Activated T-cell treated with anti-CD3 and anti-CD28 coated beads, Interleukin-2, amount 50 U/mL, for 4 hours (primary cell): ENCODE measurements at places on chromosomes 1 and 21.

- no peak for DNase-seq
Observed at GRCh38 chr1:71921204-71921603, 361.1 kb downstream of the NEGR1 start.

- no peak for DNase-seq
Observed at GRCh38 chr1:77406661-77407060, 124.8 kb downstream of the AK5 start.

- DNase-seq, result no peak
Observed at GRCh38 chr1:156124557-156125483, 10.3 kb downstream of the LMNA start.

DNA sequence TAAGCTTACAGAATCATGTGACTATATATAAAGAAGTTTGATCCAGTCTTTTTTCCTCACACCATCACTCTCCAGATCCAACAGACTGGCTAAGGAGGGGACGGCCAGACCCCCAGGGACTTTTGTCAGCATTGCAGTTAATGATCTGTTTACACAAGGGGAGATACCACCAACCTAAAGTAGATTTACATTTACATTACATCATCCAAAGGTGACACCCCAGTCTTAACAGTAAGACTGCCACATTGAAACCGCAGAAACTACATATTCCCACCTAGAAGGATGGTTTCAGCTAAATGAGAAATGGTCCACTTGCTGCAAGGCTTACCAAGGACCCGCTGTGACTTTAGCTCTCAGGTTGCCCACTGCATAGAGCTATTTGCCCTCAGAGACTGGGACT, 3.4 kb downstream of the RCAN1 start:
- no peak for DNase-seq

DNA sequence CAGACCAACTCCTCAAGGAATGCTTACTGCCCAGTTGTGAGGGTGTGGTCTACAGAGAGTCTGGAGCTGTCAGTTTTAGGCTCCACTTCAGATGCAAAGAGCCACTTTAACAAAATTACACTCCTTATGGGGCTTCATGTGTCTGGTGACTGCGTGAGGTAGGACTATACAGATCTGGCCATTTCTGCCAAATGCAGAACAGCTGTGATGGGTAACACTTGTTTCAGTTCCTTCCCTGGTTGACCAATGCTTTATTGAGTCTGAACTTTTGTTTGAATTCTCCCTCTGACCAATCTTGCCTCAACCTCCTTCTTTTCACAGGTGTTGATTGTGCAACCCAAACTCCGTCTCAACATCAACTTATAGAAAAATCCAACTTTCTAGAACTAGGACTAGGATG, 181.2 kb downstream of the OMA1 start:
- DNase-seq, result no peak

- no peak for DNase-seq
Observed at GRCh38 chr1:95230256-95230655, 3.8 kb upstream of the RWDD3 start.

GRCh38 chr1:225480825-225481434, 53.1 kb upstream of the LBR start:
- DNase-seq, result no peak

- no peak for DNase-seq
Observed at GRCh38 chr21:32930673-32931072, 95.1 kb upstream of the OLIG2 start.

DNA sequence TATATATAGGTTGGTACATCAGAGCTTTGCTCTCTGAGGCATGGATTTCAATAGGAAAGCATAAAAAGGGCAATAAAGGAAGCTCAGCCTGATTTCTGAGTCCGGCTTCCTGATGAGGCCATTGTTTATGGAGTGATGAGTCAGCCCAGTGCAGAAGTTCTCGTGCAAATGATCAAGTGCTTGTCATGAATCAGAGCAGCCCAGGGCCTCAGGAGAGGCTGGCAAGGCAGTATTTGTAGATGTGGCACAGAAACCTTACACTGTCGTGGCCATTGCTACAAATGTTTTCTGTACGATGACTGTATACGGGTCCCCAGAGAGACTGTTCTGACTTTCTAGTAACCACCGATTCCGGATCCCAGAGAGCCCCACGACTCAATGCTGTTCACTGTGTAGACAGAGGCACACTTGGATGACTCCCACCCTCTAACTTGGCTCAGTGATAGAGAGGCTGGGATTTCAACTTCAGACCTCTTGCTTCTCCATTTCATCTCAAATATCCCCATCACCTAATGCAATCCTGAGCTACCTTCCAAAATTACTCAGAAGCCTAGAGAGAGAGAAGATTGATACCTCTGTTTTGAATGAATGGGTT, 26.8 kb downstream of the UMODL1 start:
- no peak for DNase-seq

- no peak for DNase-seq
Observed at GRCh38 chr1:205518661-205519540, 14.4 kb downstream of the CDK18 start.
